Left cardiac atrium (tissue), 4 donors: ENCODE measurements at places on chromosomes 4 and X. TPM values are rescaled to one million over a fixed set of nuclear protein-coding genes. Genes with fewer than 3 reads are reported as not detected.

UTP3 gene
- 24.0 TPM for total RNA-seq

RLIM gene
- 32.1 TPM for total RNA-seq

CYLC1 gene
- total RNA-seq = not detected

ARHGAP10 gene
- total RNA-seq = 41.4 TPM

- DNase-seq = no peak
These were observed 9.4 kb downstream of the FAM53A start for GRCh38 chr4:1674682-1675081.

GRCh38 chrX:73876911-73877310, 313.9 kb downstream of the CHIC1 start:
- no peak for DNase-seq

GRCh38 chrX:41556958-41557357, 109.8 kb downstream of the NYX start:
- DNase-seq = no peak

- DNase-seq = no peak
These were observed 129.0 kb downstream of the VSIG4 start for GRCh38 chrX:65910899-65911298.

GRCh38 chrX:154332561-154332960, 37.0 kb downstream of the TKTL1 start:
- DNase-seq = peak; percentile 16

- no peak for DNase-seq
These were observed 201.6 kb downstream of the TEX13A start for GRCh38 chrX:105018865-105019264.

DNA sequence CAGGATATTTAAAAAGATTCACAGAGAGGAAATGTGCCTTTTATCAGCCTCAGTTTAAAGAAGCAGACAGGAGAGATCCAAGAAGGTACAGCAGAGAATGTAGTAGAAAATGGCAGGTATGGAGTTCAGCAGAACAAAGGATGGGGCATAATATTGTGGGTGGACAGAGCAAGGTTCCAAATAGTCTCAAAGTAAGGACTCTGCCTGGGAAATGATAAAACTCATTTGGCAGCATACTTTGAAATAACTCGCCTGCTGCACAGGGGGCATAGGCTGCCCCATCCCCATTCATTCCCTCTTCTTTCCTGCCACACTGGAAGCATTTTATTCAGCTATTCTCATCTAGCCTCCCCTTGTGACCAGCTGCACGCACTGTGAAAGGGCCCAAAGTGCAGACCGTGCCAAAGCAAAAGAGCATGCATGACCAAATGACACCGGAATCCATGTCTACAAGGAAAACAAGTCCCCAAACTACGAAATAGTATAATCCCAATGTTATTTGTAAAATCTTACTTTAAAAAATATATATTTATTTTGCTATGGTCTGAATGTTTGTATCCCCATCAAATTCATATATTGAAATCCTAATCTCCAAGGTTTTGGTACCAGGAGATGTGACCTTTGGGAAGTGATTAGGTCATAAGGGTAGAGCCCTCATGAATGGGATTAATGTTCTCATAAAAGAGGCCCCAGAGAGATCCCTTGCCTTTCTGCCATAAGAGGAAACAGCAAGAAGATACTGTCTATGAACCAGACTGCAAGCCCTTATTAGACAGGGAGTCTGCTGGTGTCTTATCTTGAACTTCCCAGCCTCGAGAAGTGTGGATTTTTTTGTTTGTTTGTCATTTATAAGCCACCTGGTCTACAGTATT, 77.4 kb upstream of the PRSS48 start:
- no peak for DNase-seq

DNA sequence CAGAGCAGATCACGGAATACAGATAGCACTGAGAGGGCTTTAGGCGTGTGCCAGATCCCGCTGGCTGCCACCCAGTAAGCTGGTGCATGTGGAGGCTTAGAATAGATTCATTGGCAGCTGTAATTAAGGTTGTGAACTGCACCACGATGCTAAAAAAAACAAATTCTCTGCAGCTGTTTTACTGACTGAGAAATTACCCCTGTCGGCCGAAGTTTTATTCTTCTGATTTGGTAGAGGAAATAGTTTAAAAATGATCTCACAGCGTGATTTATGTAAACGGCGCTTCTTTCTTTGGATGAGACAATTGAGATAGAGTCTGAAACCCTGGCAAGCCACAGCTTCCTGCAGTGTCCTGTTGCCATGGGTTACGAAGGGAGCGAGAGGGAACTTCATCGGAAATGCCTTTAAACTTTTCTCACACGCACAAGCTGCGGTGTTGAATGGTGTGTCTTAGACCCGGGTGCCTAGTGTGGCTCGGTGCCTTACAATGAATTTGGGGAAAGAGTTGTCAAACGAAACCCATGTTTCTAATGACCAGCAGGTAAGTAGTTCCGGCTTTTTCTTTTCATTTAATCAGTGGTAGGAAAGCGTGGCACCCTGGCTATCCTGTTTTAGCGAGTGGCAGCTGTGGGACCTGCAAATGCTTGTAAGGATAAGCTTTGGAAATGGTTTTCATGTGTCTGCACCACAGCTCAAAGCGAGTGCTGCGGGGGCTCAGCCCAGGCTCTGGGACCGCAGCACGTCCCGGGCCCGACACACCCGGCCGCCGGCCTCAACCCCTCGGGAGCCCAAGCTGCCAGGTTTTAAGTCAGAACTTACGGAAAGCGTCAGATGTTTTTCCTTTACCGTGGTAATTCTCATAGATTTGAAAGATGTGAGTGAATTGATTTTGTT, 71.7 kb upstream of the HGFAC start:
- peak; percentile 60 for DNase-seq

- no peak for DNase-seq
These were observed 40.7 kb downstream of the SPCS3 start for GRCh38 chr4:176360446-176360845.

GRCh38 chr4:151169223-151169622, 69.8 kb downstream of the RPS3A start:
- DNase-seq = peak; percentile 70

GRCh38 chr4:55004831-55005230, 120.6 kb downstream of the KDR start:
- DNase-seq = peak; percentile 28

DNA sequence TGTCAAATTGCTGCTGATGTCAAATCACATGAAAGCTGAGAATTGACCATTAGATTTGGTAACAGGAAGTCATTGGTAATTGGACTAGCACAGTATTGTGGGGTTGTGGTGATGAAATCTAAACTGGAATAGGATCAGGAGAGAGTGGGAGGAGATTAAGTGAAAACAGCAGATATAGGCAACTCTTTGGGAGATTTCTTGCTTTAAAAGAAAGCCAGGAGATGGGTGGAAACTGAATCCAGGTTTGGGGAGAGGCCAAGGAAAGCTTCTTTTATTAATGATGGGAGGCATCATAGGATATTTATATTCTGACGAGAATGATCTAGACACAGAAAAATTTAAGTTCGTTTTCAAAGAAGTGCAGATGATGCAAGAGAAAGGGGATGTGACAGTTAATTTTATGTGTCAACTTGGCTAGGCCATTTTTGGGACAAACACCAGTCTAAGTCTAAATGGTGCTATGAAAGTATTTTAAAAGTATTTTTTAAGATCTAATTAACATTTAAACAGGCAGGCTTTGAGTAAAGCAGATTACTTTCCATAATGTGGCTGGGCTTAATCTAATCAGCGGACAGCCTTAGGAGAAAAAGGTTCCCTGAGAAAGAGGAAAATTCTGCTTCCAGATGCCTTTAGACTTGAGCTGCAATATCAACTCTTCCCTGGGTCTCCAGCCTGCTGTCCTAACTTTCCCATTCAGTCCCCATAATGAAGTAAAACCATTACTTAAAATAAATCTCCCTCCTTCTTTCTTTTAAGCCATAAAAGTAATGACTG, 24.7 kb downstream of the SEC24D start:
- no peak for DNase-seq

- no peak for DNase-seq
These were observed 96.0 kb downstream of the TENM3 start for GRCh38 chr4:182339221-182339641.

- no peak for DNase-seq
These were observed 26.5 kb downstream of the OTUD4 start for GRCh38 chr4:145153904-145154298.

DNA sequence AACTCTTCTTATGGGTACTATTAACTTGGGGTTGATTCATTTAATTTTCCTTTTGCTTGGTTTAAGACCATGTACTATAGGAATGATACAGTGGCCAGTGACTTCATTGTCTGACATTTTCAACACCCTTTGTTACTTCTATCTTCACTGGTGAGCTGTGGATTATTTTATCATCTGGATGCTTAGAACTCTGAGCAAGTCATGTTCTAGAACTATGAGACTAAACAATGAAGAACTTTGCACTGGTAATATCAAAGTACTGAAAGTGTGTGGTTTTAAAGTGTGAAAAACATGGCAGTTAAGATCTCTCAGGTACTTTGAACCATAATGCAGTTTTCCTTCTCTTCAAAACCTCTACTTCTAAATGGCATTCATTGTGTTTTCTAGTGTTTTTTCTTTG, 47.8 kb downstream of the MAP7D3 start:
- DNase-seq = no peak

DNA sequence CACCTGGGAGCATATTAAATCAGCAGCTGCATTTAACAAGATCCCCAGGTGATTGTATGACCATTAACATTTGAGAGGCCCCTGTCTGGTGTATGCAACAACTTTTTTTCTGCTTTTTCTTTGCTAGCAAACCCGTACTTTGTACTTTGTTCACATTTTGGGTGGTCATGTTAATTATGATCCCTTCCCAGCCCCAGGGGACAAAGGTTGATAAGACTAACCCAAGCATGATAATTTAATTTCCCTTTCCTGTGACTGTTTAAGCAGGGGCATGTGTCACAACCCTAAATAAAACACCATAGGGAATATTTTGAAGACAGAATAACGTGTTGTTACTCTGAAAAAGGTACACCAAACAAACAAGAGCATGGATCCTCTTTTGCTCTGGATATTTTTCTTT, 332.0 kb downstream of the PCDH18 start:
- no peak for DNase-seq

- no peak for DNase-seq
These were observed 23.2 kb downstream of the PRPS2 start for GRCh38 chrX:12814420-12814819.

DNA sequence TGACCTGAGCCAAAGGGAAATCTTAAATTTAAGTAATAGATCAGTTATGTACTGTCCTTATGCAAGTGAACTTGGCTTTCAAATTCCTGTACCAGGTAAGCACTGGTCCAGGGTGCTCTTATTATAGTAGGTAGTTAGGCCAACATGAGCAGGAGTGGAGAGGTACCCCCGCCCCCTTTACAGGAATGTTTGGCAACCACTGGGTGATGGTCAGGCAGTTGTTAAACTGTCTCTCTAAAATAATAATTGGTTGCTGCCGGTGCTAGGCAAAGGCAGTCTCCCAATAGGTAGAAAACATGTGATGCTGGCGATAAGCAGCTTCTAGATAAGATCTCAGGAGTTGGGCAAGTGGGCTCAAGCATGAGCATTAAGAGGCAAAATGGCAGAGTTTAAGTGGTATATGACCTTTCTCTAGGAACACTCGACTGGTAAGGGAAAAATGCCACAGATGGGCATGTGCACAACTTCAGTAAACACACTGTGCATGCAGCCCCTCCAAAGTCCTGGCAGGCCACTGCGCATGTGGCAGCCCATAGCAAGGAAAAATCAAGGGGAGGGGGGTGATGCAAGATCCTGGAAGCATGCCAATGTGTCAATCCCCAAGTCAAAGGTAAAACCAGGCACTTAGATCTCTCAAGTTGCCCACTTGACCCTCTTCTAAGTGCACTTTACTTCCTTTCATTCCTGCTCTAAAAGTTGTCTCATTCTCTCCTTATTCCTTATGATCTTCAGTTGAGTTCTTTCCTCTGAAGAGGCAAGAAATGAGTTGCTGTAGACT, 1239.7 kb downstream of the C4orf33 start:
- DNase-seq = no peak

DNA sequence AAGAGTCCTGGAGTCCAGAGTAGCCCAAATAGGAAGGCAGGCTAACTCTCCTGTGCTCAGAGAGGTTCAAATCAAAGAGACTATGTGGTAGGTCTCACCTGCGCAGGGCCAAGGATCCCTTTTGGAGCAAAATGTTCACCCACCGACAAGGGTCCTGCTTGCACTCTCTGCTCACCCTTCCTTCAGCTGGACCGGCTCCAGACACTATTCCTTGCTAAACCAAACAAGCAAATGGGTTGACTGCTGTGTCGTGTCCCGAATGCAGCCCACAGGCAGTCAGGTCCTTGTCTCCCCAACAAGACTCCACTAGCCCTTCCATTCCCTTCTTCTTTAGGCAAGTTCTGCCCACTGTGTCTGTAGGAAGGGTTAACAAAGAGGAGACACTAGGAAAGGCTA, 760 bp downstream of the TRMT2B start:
- DNase-seq = no peak

- peak; percentile 22 for DNase-seq
These were observed 104.4 kb upstream of the ARHGAP24 start for GRCh38 chr4:85370400-85371032.

- no peak for DNase-seq
These were observed 420.1 kb downstream of the ZNF674 start for GRCh38 chrX:46125111-46125510.

DNA sequence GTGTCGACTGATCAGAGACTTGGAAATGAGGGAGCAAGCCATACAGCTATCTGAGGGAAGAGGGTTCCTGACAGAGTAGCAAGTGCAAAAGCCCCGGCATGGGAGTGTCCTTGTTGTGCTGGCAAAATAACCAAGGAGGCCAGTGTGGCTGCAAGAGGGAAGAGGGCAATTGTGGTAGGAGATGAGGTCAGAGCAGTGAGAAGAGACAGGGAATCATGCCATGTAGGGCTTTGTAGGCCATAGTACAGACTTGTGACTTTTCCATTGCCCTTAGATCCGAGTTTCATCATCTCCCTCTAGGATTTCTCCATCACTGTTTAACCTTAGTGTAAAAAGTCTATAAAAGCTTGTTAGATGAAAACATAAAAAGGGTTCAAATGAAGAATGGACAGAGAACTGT, 76.2 kb downstream of the DOCK11 start:
- DNase-seq = no peak

DNA sequence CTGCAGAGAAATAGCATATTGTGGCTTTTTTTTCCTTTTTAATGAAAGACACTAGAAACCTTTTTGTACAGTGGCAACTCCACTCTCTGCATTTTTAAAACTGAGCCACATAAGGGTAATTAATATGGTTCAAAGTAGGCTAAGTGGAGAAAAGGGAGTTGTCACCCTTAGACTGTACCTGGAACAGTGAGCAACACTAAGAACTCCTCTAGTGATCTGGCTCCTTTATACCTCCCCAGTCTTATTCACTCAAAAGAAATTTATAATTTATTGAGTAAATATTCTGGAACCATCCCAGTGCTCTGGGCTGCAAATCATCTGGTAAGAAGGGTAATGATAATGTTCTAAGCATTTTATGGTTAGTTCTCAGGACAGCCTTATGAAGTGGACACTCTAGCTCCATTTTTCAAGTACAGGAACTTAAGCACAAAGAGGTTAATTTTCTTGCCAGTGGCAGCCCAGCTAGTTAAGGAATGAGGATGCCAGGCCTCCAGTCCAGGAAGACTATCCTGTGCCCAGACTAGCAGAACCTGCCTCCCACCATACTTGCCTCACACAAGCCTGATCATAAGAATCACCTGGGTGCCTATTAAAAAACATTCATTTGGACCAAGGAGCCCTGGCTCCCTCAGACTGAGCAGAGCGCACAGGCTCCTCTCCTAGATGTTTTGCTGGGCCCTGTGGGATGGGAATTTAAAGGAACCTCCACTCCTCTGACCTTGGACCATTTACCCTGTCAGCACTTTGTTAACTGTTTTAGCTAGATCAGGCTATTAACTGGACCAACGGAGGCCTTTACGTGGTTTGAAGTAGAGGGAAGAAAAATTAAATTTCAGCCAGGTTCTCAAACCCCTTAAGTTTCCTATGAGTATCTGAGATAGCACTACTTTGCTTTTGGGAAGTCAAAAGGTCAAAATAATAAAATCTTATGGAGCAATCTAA, 102.6 kb downstream of the PDE5A start:
- no peak for DNase-seq

GRCh38 chrX:70509078-70509477, 64.4 kb downstream of the DLG3 start:
- DNase-seq = no peak
